ENCODE measurements at places on chromosomes 3 and 15. TPM values are rescaled to one million over a fixed set of nuclear protein-coding genes. Genes with fewer than 3 reads are reported as not detected.

- no peaks in the 10 kb centered on the region for H3K36me3 ChIP-seq
- no peak overlapping the region for H3K4me3 ChIP-seq
- no peaks in the 10 kb centered on the region for H3K27me3 ChIP-seq
- H3K4me1 ChIP-seq, result peaks cover 62% of the 10 kb centered on the region
- peak overlapping the region; percentile 55 for H3K27ac ChIP-seq
Measured at GRCh38 chr3:37904601-37905000, 42.9 kb downstream of the CTDSPL start.

DNA sequence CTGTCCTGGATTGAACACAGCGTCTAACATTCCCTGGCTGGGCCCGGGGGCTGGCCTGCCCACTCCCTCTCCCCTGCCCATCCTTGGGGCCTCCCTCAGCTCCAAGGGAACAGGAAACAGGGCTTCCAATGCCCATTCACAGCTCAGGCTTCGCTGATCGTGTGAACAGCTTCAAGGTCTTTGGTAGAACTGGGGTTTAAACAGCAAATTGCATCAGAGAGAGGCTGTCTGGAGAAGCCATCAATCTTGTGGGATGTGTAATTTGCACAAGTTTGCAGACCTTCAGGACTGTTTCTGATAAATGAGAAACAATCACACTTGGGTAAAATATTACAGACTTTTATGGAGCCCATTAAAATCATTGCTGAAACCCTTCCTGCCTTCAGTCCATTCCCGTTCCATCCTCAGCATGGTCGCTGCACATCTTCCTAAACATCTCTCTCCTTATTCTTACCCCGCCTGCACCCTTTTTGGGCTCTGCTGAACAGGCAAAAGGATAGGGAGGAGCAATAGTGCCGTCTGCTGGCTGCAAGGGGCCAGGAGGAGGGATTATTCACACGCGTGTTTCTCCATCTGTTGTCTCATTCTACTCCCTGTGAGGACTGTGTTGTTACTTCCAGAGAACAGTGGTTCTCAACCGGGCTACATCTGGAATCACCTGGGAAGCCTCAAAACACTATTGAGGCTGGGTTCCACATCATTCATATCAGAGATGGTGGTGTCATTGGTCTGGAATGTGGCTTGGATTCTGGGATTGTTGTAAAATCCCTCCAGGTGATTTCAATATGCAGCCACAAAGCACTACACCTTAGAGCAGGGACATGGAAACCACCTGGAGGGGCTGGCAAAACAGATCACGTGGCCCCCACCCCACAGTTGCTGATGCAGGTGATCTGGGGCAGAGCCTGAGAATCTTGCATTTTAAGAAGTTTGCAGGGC lies 116.3 kb downstream of the CLSTN2 start:
- H3K4me1 ChIP-seq, result no peaks in the 10 kb centered on the region
- no peaks in the 10 kb centered on the region for H3K36me3 ChIP-seq
- DNase-seq, result no peak
- H3K27me3 ChIP-seq, result no peaks in the 10 kb centered on the region

DNA sequence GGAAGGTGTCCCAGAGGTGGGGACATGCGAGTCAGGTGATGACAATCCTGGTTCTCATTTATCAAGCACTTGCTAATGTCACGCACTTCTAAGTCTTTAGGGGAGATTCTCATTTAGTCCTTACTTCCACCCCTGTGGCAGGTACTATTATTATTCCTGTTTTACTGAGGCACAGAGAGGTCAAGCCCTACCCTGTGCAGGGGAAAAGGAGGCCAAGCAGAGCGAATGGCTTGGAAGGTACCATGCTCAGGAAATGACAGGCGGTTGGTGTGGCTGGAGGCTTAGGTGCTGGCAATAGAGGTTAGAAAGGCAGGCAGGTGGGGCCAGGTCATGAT lies 268.9 kb downstream of the UACA start:
- no peaks in the 10 kb centered on the region for H3K36me3 ChIP-seq
- no peak overlapping the region for H3K27ac ChIP-seq
- no peaks in the 10 kb centered on the region for H3K27me3 ChIP-seq
- no peak overlapping the region for H3K4me3 ChIP-seq
- no peaks in the 10 kb centered on the region for H3K4me1 ChIP-seq
- no peak for DNase-seq

GALNT15 gene
- total RNA-seq, result 167 TPM

DNA sequence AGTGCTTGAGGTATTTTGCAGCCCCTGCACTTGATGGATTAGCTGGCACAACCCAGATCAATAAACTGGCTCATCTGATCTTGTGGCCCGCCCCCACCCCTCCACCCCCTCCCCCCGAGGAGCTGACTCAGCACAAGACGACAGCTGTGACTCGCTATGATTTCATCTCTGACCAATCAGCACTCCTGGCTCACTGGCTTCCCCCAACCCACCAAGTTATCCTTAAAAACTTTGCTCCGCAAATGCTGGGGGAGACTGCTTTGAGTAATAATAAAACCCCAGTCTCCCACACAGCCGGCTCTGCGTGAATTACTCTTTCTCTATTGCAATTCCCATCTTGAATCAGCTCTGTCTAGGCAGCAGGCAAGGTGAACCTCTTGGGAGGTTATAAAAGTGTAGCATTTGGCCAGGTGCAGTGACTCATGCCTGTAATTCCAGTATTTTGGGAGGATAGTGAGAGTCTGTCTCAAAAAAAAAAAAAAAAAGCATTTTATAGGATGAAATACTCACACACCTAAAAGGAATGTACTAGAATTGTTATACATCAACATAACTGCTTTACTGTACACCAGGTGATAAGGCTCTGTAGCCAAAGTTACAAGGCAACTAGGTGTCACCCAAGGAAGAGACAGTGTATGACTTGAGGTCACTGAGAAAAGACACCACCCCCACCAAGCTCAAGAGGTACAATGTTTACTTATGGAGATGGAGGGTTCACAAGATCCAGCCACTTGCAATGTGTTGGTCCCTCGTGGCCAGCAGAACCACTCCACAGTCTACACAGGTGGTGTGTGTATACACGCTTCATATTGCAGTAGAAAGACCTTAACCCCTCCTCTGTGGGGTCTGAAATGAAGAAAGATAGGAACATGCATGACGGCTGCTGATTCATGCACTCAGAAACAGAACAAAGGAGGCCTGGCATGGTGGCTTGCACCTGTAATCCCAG lies 8.6 kb downstream of the ZNF445 start:
- H3K4me3 ChIP-seq, result no peak overlapping the region
- no peak overlapping the region for H3K27ac ChIP-seq
- no peaks in the 10 kb centered on the region for H3K27me3 ChIP-seq
- peaks cover under 1% of the 10 kb centered on the region for H3K36me3 ChIP-seq

Measured in thoracic aorta (tissue), 2 donors.